ENCODE measurements at places on chromosomes 16 and 17.

GRCh38 chr17:39008633-39009032, 41.4 kb upstream of the FBXO47 start:
- no peak for DNase-seq

DNA sequence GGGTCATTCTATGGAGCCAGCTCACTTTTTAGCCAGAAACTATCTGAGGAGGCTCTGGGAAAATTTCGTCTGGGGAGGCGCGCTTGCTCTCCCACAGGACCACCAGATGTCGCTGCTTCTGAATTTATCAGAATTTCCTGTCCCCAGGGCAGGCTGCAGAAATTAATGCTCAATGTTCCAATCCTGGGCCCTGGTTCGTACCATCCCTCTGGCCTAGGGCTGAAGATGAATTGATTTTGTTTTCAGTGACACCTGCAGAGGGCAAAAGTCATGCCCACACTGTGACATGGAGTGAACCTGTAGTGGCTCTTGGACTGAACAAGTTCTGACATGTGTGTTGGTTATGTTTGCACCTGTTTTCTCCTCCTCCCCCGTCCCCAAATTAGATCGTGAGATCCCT, 482.6 kb downstream of the NPIPA7 start:
- no peak for DNase-seq

- no peak for DNase-seq
Observed at GRCh38 chr17:81067391-81067811, 32.5 kb downstream of the BAIAP2 start.

DNA sequence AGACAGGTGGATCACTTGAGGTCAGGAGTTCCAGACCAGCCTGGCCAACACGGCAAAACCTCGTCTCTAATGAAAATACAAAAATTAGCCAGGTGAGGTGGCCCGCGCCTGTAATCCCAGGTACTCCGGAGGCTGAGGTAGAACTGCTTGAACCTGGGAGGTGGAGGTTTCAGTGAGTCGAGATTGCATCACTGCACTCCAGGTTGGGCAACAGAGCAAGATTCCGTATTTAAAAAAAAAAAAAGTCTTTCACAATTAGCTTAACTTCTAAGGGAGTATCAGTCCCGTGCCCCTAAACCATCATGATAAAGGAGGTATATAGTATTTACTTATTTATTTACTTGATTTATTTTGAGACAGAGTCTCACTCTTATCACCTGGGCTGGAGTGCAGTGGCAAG, 3.4 kb upstream of the MEFV start:
- no peak for DNase-seq

GRCh38 chr17:8740486-8740885, 4.2 kb downstream of the CCDC42 start:
- DNase-seq, result no peak

- DNase-seq, result no peak
Observed at GRCh38 chr16:71345031-71345430, 13.5 kb upstream of the CALB2 start.

- DNase-seq, result no peak
Observed at GRCh38 chr17:59287891-59288290, 43.6 kb upstream of the YPEL2 start.

DNA sequence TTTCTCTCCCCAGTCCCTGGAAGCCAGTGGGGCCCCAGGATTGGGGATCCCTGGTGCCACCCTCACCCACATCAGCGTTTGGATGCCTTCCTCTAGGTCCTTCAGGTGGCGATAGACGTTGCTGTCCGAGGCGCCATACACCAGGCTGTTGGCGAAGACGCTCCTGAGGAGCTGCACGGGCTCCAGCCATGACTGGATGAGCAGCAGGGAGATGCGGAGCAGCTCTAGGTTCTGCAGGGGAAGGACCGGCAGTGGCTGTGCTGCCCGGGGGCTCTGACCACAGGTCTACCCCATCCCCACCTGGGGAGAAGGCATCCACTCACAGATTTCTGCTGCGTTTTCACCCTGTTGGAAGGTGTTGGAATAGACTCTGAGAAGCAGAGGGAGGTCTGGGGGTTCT, 1.0 kb downstream of the GH2 start:
- no peak for DNase-seq

GRCh38 chr17:6471531-6472465, 27.5 kb downstream of the PIMREG start:
- no peak for DNase-seq
